M059J (cell line): ENCODE measurements at places on chromosomes 16 and 17. TPM values are rescaled to one million over a fixed set of nuclear protein-coding genes. Genes with fewer than 3 reads are reported as not detected.
A peak's percentile ranks its signal among the peaks of the same experiment; 100 is the strongest.

GRCh38 chr17:7042501-7043181 is 1.3 kb downstream of the SLC16A11 start:
- no peak for DNase-seq

MILR1 gene
- 2.7 and 6.3 TPM in 2 replicates for total RNA-seq

DNA sequence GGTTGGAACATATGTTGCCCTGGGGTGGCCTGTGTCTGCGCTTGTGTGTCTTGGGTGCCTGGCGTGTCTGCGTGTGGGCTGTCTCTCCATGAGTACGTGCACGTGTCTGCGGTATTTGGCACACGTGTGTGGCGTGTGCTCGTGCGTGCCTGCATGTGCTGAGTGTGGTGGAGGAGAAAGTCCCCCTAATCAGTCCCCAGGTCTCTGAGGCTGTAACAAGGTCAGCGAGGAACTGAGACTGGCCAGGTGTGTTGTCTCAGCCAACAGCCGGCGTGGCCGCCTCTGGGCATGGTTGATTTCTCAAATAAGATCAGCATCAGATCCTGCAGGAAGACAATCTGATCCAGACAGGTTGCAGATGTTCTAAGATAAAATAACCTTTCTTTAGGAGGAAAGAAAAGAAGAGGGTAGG is 3.5 kb upstream of the CPNE7 start:
- DNase-seq = no peak

DNA sequence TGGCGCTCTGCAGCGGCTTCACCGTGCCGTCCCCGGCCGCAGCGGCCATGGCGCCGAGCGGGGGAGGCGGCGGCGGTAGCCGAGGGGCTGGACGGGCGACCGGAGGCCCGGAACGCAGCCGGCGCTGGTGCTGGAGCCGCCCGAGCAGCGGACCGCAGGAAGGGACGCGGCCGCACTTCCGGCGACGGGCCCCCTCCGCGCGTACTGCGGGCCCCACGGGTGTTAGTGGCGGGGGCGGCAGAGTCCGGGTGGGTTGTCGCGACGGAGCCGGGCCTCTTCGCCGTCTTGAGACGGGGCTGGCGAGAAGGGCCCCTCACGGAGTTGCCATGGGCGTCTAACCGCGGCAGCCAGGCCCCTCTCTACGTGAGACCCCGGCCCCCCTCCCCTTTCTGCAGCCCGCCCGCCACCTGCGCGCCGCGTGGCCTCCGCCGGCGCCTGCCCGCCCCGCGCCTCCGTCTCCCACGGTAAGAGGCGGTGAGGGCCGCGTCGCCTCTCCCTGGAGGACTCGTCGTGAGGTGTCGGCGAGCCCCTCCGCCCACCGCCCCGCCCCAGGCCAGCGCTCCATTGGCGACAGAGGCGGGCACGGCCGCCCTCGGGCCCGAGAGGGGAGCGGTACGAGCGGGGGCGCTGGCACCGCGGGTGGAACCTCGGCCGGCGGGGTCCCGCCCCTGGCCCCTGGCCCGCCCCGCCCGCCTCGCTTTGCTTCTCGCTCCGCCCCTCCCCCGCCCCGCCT is at the start of the genes VPS9D1 and ZNF276:
Gene VPS9D1 (minus strand): TSS at position 86 of the 733 bp plus-strand sequence. CDS start 37 bp downstream, at position 49.
Gene ZNF276 (plus strand): TSS at position 725 of the 733 bp plus-strand sequence. CDS start 104 bp downstream, outside the sequence.
- DNase-seq = peak; percentile 62

DNA sequence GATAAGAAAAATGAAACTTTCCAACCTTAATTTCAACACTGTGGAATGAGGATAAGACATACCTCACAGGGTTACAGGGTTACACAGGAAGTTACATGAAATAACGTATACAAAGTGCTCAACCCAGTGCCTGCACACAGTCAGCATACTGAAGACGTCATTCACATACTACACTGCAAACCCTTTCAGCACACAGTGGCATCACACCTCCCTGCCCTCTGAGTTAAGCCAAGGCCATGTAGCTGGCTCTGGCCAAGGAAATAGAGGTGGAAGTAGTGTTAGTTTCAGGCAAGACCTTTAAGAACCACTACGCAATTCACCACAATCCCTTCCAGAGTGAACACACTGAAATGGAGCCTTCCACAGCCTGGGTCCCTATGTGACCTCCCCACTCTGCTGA is 46.6 kb upstream of the GSG1L start:
- no peak for DNase-seq

DNA sequence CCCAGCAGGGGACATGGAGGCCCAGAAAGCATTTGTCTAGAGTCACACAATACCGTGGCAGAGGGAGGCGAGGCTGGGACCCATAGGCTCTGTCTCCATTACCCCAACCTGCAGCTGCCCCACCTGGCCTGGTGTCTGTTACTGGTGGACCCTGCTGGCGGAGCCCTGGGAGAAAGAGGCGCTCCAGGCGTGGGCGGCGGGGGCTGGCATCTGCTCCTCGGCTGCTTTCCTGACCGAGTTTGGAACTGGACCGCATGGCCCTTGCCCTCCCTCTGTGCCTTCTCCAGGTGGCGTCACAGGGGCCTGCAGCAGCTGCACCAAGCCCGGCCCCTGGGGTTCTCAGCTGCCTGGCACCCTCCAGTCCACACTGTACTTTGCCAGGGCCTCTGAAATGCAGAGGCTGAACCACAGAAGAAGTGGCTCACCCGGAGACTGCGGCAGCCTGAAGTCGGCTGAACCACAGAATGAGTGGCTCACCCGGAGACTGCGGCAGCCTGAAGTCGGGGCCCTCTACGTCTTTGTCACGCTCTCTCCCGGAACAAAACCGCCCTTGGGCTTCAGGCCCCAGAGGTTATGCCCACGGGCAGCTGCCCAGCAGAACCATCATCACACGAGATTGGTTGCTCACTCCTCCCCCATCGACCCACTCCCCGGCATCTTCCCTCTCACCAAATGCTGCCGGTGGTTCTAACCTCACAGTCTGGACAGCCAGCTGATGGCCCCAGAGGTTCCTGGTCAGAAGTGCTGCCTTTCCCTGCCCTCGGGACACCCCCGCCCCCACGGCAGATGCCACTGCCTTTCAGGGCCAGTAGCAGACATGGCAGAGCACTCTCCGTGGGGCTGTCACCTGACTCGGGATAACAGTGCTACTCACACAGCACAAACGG is 20.2 kb downstream of the CBFA2T3 start:
- DNase-seq = peak; percentile 35

- DNase-seq = no peak
Measured at GRCh38 chr16:11181242-11181898, 74.6 kb downstream of the SOCS1 start.

DNA sequence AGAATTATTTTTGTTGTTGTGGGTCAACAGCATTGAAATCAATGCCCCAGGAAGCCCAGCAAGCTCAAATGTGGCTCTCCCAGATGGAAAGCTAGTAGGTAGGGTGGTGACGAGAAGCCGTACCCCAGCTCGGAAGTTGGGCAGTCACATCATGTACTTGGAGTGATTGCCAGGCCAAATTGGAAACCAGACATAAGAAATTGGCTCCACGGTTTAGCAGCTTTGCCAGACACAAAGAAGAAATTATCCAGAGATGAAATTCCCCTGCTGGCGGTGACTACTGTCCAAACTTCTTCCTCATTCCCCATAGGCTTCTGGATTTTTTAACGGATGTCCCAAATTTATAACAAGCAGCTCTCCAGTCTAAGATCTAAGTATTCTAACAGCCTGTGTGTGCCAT is 95.9 kb downstream of the OR1D5 start:
- no peak for DNase-seq

DNA sequence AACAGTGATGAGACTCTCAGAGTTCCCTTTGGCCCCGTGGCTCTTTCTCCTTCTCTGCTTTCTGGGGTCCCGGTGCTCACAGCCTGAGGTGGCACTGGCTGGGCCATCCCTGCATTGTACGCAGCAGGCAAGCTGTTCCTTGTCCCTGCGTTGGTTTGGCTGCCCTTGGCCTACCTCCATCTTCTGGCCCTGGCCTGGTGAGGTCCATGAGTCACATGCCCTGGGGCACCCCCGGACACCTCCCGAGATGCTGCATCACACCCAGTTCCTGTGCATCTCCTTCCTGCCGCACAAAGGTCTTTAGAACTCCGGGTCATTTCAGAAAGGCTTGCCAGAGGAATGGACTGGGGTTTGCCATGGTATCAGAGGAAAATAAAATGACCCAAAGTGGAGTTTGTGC is 9.5 kb downstream of the SULT1A2 start:
- DNase-seq = peak; percentile 93

- peak; percentile 95 for DNase-seq
Measured at GRCh38 chr17:59756236-59756818, 48.9 kb downstream of the VMP1 start.

- DNase-seq = no peak
Measured at GRCh38 chr16:74633686-74634085, 26.8 kb upstream of the GLG1 start.

DNA sequence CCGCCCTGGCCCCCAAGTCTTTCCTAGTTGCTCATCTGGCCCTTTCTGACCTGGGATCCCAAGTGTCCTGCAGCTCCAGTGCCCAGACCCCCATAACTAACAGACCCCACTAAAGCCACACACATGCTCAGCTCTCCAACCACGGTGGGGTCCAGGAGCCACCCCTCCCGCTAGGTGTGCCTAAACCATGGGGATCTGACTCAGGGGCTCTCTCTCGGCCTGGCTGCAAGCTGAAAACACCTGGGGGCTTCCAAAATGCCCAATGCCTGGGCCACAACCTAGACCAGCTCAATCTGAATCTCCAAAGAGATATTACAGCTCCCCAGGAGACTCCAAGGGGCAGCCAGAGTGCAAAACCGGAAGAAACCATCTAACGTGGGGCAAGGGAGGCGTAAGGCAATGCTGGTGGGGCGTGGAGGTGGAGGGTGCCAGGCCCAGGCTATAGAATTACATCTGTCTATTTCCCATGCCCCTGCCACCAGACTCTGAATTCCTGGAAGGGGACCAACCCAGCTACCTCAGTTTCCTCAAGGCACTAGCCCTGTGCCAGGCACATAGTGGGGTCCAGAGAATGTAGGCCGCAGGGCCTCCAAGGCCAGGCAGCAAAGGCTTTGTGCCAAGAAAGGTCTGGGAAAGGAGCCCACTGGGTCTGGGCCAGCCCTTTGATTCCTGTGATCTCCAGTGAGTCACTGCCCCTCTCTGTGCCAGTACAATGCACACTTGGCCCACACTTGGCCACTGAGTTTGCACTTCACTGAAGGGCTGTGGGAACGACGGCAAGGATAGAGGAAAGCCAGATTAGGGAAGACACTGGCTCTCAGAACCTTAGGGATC is 3.3 kb downstream of the CD2BP2 start:
- peak; percentile 94 for DNase-seq

GRCh38 chr16:11510178-11510973 is 76.3 kb downstream of the LITAF start:
- DNase-seq = no peak

DNA sequence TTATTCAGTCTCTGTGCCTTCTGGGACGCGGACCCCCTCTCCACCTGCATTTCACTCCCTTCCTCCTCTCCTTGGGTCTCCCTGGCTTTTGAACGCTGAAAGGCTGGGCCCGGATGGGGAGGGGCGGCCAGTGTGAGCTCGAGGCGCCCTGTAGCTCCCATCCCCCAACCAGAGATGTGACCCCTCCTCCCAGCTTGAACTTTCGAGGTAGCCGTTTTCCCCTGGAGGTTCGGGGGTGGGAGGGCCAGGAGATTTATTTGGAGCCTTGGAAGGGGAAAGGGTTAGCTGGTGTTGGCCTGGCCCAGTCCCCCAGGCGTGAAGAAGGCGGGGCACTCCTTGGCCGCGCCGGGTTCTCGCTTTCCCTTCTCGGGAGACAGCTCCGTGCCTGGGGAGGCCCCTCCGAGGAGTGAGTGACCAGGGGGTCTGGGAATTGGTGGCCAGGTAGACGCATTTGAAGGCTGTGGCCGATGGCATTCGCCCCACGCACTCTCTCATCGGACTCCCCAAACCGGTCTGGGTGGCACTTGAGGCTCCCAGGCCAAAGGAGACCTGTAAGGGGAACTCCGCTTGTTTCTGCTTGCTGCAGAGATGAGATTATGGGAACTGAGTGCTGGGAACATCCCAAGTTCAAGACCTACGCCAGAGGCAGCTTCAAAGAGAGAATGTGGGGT is 942 bp downstream of the LDAF1 start:
- no peak for DNase-seq

DNA sequence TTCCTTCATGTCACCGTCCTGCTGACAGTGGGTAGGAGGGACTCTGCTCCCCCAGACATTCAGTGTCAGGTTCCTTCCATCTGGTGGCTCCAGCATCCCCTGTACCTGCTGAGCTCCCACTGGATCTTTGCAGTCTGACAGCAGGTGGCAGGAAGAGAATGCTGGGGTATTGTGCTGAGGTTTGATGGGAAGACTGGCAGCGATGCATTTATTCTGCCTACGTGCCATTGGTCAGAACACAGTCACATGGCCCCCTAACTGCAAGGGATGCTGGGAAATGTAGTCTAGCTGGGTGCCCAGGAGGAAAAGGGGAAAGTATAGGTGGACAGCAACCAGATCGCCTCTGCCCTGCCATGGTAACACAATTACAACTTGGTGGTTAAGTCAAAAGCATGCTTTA is 44.4 kb downstream of the IRX3 start:
- DNase-seq = no peak

HDAC5 gene
- 37.8 and 46.0 TPM in 2 replicates for total RNA-seq

DNA sequence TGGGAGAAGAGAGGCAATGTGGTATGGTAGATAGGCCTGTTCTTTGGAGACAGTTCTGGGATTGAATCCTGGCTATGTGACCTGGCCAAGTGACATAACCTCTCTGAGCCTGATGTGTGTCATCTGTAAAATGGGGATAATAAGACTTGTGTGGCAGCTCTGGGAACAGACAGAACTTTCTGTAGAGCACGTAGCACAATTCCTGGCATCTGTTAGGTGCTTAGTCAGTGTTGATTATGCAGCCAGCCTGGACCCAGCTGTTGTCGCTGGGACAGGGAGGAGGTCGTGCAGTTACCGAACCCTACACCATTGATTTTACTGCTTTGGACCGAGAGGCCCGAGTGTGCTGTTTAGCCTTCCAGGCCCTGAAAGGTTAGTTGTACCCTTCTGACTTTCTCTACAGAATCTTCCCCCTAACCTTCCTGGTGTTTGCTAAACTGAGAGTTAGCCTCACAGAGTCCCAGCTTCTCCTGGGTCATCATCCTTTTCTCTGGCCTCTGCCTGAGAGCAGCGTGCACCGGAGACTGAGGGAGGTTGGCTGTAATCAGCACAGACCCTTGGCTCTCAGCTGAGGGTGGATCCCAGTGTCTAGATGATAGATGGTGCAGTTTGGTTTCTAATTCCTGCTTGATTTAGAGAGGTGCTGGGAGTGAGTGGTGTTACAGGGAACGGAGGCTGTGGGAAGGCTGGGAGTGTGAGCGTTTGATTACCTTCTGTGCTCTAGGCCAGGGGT is 31.9 kb downstream of the MSI2 start:
- DNase-seq = no peak

- DNase-seq = no peak
Measured at GRCh38 chr16:4426021-4426684, 485 bp downstream of the DNAJA3 start.

DNA sequence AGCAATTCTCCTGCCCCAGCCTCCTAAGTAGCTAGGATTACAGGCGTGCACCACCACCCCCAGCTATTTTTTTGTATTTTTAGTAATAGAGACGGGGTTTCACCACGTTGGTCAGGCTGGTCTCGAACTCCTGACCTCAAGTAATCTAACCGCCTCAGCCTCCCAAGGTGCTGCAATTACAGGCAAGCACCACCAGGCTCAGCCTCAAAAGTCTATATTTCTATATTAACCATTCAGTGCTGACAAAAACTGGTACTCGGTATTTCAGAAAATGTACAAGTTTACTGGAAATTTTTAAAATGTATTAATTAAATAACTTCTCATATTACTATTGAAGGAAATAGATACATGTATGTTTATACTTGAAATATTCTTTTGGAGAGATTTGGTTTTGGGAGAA is 1.4 kb upstream of the HEXD start:
- DNase-seq = no peak

GRCh38 chr16:8941718-8942344 is 21.9 kb downstream of the USP7 start:
- DNase-seq = no peak

SPATA32 gene
- not detected in 2 replicates for total RNA-seq

- peak; percentile 77 for DNase-seq
Measured at GRCh38 chr16:67393111-67393787, at the start of gene TPPP3. TSS of gene TPPP3 (minus strand) at chr16:67393498. CDS start at chr16:67391111, 2,387 bp downstream.
